ENCODE measurements at places on chromosomes 13 and 19.
A peak's percentile ranks its signal among the peaks of the same experiment; 100 is the strongest.

DNA sequence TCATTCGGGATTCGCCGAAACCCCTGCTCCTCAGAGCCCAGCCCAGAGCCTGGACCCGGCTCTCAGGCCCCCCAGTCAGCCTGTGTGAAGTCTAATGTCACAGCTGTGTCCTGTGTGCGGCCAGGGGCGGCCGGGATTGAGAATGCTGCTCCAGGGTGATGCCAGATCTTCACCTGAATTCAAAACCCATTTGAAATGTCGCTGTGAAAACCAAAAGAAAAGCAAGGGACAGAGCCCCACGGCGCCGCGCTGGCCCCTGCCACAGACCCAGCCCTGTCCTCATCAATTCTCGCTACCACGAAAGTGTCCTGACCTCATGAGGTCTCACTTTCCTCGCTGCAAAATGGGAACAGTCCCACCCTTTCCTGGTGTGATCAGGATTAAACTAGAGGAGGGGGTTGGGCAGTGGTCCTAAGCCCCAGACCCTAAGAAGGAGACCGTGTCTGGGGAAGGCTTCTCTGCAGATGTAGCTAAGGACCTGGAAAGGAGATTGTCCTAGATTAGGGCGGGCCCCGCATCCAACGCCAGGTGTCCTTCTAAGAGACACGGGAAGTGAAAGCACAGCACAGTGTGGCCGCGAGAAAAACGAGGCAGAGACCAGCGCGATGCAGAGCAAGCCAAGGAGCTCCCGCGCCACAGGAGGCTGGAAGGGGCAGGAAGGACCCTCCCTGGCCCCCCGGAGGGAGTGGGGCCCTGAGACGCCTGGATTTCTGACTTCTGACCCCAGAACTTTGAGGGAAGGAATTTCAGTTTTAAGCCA is 34.0 kb upstream of the SPACA7 start:
- no peak for DNase-seq

- DNase-seq = peak; percentile 98
These were observed 434 bp upstream of the ETFB start for GRCh38 chr19:51366389-51367254.

DNA sequence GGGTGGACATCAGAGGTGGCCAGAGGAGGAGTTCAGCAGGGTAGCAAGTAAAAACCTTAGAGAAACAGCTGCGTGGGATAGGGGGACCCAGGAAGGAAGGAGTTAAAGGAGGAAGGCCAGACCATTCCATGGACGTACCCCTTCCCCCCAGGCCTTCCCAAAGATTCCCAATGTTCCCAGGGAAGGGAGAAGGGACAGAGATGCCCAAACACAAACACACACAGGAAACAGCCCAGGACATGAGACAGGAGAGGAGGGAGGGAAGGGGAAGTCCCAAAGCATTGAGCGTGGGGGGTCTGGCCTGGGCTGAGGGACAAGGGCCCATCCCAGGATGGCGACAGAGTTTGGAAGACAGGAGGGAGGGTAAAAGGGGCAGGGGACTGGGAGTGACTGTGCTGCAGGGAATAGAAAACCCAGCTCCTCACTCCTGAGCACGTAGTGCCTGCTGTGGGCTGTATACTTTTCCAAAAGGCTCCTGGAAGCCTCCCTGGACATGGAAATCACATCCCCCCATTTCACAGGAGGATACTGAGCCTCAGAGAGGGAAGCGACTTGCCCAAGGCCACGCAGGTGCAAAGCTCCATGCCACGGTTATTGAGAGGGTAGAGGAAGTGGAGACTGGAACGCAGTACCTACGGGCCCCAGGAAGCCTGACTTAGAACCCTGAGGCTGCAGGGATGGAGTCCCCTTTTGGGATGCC is 1.1 kb downstream of the SYDE1 start:
- no peak for DNase-seq

DNA sequence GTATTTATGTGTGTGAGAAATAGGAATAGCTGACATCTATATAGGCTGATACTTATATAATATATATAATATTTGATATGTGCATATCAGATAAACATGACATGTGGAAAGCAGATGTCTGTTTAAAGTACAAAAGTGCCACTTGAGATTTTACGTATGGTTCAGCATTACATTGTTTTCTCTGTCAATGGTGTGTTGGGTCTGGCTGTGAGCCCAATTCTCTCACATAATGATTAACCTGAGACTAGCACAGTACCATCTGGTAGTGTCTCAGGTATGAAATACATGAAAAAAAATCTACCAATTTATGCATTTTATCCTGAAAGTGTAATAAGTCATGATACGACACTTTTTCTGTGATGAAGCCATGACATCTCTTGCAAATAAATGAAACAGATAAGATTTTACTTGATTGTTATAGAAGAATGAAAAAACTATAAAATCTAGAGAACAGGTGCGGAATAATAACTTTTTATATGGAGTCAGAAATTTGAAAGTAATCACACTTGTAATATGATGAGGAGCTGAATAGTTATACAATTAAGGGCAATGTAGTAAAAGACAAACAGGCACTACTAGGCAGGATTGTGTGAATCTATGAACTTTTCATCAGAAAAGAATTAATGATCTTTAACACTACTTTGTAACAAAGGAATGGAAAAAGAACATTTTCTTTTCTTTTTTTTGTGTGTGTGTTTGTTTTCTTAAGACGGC is 1405.0 kb downstream of the OLFM4 start:
- no peak for DNase-seq

GRCh38 chr19:10334588-10335351 is 1.4 kb upstream of the RAVER1 start:
- peak; percentile 90 for DNase-seq

- DNase-seq = no peak
These were observed 473 bp upstream of the CERS1 start for GRCh38 chr19:18896421-18896841.

DNA sequence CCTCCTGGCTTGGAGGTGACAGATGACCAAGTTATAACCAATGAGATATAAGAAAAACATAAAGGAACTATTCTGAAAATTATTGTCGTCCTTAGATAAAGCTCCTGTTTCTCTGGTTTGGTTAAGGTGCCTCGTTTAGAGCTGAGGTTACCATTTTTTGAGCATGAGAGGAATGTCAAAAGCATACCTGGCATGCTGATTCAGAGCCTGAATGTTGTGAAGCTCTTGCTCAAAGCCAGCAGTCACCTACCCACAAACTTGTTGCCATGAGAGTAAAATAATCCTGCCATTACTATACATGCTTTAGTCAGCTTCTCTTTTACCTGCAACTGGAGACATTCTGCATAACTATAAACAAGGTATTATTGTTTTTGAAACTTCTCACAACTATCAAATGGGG is 1116.2 kb downstream of the DIAPH3 start:
- DNase-seq = no peak

- no peak for DNase-seq
These were observed 230.2 kb downstream of the TUBA3C start for GRCh38 chr13:18951412-18951811.

DNA sequence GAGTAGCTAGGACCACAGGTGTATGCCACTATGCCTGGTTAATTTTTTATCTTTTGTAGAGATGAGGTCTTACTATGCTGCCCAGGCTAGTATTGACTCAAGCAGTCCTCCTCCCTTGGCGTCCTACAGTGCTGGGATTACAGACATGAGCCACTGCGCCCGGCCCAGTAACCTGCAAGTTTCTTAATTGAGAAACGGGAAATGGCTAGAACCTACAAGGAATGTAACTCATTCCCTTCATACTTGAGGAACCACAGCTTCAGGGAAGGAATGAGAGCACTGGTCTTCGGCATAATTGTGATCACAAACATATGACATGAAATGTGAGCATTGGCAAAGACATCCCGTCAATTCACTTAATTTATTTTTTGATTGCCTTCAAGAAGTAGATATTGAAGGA is 157.0 kb downstream of the KLF5 start:
- DNase-seq = no peak

- no peak for DNase-seq
These were observed 159.8 kb downstream of the SLITRK1 start for GRCh38 chr13:83722443-83722842.
